ENCODE measurements at places on chromosomes 11 and 22.

- no peak for DNase-seq
Measured at GRCh38 chr11:57513911-57514537, 1.5 kb downstream of the SLC43A1 start.

DNA sequence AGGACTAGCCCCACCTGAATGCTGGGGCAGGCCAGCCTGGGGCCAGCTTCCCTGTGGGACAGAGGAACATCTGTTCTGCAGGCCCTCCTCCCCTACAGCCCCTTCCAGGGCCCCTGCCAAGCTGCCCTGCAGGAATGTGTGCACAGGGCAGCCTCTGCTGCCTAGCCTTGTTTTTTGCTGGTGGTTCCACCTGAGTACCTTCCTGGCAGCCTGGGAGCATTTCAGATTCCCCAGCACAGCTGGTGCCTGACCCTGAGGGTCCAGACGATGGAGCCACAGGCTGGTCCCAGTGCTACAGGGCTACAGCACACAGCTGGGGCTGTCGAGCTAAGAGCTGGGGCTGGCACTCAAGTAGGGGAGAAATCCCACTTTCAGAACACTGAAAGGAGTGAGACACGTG is 22.3 kb upstream of the GPR83 start:
- no peak for DNase-seq

- DNase-seq = no peak
Measured at GRCh38 chr11:73746701-73747100, 14.2 kb downstream of the RAB6A start.

GRCh38 chr11:26575946-26576345 is 3.9 kb upstream of the MUC15 start:
- DNase-seq = no peak

- DNase-seq = peak; percentile 58
Measured at GRCh38 chr22:42388130-42388797, 43.9 kb downstream of the NFAM1 start.

GRCh38 chr11:112175599-112175952 is 264 bp downstream of the BCO2 start:
- no peak for DNase-seq

Measured in NCI-H1930 (cell line).